Activated naive CD8-positive, alpha-beta T cell treated with anti-CD3 and anti-CD28 coated beads, Interleukin-2, amount 10 ng/mL, durations not matched to agents 7 days and 5 days (primary cell): ENCODE measurements at places on chromosomes 7 and 10. TPM values are rescaled to one million over a fixed set of nuclear protein-coding genes. Genes with fewer than 3 reads are reported as not detected.

The LRRD1 gene
- total RNA-seq = not detected

The CASTOR2 gene
- 3.1 TPM for total RNA-seq

The FAM25C gene
- total RNA-seq = not detected

The ASB10 gene
- total RNA-seq = not detected

- DNase-seq = no peak
These were observed 263.0 kb downstream of the TCF7L2 start for GRCh38 chr10:113213035-113213434.

- no peak for DNase-seq
These were observed 284.3 kb downstream of the TCERG1L start for GRCh38 chr10:131027256-131027655.

- no peak for DNase-seq
These were observed 216.0 kb downstream of the WDR37 start for GRCh38 chr10:1272079-1272776.

- no peak for DNase-seq
These were observed 121.6 kb downstream of the CREB5 start for GRCh38 chr7:28533731-28534531.

DNA sequence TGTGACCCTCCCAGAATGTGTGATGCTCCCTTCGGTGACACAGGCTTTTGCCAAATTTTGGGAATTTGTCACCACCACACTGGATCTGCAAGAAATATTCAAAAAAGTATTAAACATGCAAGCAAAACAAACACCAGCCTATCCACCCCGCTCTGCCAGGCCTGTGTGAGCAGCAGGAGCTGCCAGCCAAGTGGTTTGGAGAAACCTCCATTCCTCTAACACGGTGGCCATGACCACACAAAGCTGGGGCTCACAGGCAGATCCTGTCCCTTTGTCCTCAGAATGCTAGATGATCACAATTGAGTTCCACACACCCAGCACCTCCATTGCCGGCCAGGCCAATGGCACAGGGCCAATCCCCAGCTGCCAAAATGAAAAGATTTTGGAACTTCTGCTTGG lies 261.9 kb upstream of the PPP2R2D start:
- no peak for DNase-seq

DNA sequence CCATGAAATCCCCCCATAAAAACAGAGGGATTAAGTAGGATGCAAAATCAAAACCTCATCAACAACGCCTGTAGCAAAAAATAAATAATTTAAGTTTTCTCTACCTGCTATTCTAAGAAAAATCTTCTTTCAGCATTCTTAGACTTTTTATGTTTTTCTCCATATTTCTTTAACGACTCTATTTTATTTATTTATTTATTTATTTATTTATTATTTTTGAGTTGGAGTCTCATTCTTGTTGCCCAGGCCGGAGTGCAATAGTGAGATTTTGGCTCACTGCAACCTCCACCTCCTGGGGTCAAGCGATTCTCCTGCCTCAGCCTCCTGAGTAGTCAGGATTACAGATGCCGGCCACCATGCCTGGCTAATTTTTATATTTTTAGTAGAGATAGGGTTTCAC lies 192.5 kb downstream of the SEMA3E start:
- no peak for DNase-seq

DNA sequence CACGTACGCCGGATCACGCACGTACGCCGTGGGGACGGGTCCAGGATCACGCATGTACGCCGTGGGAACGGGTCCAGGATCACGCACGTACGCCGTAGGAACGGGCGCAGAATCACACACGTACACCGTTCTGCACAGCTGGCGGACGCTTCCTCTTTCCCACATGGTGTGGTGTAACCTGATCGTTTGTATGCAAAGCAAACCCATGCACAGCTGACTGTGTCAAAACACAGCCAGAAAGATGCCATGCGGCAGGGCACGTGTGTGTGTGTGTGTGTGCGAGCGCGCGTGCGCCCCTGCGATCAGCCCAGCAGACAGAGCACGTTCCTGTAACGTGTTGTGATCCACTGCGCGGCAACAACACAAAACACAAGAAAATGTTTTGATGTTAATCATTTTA lies 573.6 kb downstream of the DNAJB6 start:
- DNase-seq = no peak

DNA sequence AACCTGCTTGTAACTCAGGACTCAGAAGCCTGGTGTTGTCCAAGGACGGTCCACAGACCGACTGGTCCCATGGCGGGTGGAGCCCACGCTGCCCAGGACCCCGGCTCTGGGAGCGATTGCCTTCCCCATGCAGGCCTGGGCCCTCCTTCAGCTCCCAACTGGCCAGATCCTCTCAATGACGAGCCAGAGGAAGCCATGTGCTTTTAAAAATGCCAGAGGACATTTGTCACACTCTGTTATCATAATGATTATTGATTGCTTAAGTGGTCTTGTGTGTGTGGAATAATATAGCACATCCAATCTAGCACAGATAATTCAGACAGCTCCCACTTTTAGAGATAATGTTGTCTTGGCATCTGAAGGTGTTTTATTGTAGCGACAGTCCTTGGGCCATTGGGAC lies 22.6 kb upstream of the OGDHL start:
- no peak for DNase-seq

GRCh38 chr7:100089458-100090196 lies 858 bp downstream of the COPS6 start:
- no peak for DNase-seq

DNA sequence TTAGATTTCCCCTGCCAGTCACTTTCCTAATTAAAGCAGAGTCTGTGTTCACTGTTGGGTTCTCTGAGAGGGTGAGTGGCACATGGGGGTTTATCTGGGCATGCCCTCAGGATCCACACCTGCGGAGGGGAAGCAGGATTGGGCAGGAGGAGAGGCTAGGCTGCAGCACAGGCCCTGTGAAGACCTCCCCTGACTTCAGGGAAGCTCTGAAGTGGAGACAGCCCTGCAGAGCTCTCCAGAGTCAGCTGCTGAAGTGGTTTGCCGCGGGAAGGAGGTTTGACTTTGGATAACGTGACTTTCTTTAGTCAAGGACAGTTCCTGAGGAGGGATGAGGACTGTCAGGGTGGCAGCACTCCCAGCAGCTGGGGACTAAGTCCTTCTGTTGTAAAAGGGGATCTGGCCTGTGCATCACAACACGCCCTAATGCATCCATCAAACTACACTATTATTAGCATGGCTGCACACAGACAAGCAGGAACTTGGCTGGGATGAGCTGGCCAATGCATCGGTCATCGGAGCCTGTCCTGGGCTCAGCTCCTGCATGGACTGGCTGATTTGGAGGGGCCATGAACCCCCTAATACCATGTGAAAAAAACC lies 50.9 kb upstream of the LEP start:
- DNase-seq = no peak

DNA sequence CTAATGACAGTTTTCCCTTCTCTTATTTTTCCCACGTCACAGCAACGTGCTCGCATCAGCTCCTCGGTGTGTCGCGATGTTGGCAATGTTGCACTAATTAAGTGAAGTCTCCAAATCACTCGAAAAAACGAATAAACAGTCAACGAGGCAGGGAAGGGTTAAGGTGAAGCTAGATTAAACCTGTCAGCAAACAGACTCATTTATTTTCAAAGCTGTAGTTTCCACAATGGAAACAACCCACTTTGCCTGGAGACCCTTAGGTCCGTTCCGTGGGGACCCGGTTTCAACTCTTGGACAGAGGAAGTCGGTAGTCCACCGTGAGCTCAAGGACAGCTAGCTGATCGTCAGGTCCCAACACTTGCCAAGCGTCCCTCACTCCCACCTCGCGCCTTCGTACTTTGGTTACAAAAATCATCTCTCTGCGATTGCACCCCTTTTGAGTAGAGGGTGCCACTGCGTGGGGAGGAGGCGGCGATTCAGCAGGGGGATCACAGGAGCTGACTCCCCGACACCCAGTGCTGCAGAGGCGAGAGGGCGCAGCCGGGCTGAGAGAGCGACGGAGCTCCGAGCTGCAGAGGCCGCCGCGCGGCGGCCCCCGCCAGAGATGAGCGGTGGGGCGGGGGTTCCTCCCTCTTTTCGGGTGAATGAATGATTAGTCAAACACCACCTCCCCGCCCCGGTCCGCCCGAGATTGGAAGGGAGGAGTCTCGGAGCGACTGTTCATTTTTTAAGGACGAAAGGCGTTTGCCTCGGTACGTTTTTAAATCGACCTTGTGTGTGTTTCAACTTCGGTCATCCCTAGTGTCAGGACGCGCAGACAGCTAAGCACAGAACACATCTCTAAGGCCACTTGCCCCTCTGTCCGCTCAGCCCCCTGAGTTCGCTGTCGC lies 1.3 kb upstream of the BMPER start:
- peak; percentile 39 for DNase-seq

- no peak for DNase-seq
These were observed 32.0 kb downstream of the ANTXRL start for GRCh38 chr10:46318799-46319198.

- no peak for DNase-seq
These were observed 44.3 kb downstream of the CPED1 start for GRCh38 chr7:121032645-121033460.

DNA sequence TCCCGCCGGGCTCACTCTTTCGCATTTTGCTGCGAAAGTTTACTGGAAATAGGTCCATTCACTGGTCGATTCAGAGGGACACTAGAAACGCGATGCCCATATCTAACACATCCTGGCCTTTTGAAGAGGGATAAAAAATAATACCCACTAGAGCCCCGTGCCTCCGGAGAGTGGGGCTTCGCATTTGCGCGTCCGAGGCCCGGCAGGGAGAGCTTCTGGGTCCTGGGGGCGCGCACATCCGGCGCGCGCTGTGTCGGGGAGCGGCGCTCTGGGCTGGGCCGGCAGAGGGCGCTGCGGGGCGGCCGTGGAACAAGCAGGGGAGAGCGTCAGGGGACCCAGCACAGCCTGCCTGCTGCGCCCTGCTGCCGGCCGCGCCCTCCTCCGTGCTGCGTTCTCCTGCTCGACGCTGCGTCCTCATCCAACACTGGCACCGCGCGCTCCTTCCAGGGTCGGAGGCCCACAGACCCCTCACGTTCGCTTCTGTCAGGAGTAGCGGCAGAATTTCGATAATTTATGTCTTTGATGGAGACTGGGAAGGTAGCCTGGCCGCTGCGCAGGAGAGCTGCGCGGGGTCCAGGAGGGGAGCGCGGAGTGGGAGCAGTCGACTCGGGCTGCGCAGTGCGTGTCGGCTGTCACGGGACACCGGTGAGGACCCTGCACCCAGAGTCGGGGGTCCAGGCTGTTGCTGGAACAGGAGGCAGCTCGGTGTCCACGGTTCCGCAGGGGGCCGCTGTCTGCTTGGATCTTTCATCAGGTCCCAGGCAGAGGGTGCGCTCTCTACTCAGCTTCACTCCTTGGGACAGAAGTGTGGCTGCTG lies 41.5 kb upstream of the ZNF32 start:
- peak; percentile 98 for DNase-seq

DNA sequence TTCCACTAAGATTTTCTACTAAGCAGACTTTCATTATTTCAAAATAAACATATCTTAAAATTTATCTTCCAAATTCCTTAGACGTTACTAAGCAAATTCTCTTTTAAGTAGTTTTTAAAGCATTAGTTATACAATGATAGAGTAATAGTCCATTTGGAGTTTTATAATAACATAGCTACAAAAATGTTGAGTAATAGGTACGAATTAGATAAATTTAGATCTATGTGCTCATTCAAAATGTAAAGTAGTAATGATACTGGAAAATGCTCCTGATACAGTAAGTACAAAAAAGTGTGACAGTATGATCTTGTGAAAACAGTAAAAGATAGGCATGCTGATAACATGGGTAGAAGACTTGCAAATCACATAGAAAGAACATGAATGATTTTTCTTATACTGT lies 4.5 kb downstream of the DMTF1 start:
- no peak for DNase-seq

DNA sequence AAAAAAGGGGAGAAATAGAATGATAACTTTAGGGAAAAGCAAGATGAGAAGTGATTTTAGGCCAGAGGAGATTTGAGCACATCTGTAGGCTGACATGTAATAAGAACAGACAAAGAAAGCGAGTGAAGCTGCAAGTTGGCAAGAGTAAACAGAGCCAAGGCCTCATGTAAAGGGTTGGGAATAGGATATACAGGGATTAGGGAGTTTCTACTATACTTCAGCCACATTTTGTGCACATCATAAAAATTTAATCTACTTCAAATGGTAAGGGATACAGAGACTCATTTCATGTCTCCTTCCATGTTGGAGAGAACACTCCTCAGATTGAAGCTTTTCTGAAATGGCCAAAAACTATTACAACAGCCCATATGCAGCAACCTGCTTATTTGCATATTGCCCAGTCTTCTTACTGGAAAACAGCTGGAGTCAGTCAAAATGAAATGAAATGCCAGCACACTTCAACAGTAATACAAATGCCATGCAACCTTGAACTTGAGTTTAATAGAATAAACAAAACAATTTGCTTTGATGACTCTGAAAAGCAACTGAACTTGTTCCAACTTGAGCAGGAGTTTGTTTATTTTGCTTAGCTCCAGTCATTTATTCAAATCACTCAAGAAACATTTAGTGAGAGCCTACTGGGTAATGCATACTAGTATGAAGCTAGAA lies 49.9 kb downstream of the NRCAM start:
- DNase-seq = no peak

DNA sequence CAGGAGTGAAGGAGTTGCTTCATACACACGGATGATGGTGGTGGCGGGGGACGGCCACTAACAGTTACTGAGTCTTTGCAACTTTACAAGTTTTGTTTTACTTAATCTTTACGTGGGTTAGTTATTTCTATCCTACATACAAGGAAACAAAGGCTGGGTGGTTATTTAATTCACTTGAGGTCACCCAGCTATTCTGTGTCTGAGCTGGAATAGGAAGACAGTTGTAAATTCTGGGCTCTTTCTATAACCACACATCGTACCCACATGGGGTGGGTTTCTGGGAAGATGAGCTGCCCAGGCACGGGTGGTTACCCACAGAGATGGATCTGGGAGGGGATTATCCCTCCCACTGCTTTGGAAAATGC lies 137.9 kb downstream of the ANLN start:
- DNase-seq = no peak

DNA sequence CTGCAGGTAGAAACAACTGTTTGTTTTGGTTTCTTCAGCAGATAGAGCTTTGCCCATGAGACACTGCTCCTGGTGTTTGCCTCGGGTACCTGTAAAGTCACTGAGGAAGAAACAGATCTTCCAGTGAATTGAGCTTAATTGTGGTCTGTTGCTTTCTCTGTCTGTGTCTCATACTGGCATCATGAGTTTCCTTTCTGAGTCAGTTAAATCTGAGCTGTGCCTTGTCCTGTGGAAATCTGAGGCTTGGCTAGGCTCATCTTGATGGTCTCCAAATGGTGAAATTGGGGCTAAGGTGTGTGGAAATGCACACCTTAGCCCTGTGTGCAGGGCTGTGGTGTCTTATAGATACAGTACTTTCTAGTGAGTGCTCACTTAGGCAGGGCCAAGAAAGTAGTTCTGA lies 67.4 kb downstream of the GBF1 start:
- no peak for DNase-seq

DNA sequence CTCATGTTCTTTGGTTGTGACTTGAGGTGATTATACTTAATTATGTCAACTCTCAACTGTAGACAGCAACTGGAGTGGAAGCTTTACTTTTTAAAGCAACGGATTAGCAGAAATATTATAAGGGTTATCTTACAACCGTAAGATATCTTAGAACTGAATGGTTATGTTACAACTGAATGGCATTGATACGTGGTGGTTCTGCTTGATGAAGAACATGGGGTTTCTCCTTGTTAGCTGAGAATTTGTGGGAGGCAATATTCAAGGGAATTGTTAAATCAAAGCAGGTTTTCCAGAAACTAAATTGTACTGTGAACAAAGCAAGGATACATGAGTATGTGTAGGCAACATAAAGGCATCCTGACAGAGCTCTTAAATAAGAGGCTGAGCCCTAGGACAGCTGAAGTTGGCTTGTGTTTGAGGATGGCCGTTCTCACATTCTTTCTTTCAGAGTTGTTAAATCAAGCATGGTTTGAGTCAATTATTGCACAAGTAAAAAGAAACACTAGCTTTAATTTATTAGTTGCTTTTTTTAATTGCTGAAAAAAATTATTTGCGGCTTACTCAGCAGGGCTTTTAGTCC lies 350.0 kb downstream of the PLXDC2 start:
- DNase-seq = no peak
